ENCODE measurements at places on chromosomes 6 and 20.
A peak's percentile ranks its signal among the peaks of the same experiment; 100 is the strongest.

GRCh38 chr20:55597526-55597925 lies 407.8 kb downstream of the CBLN4 start:
- no peak for DNase-seq

GRCh38 chr6:143127941-143128680 lies 67.4 kb downstream of the AIG1 start:
- DNase-seq: no peak

DNA sequence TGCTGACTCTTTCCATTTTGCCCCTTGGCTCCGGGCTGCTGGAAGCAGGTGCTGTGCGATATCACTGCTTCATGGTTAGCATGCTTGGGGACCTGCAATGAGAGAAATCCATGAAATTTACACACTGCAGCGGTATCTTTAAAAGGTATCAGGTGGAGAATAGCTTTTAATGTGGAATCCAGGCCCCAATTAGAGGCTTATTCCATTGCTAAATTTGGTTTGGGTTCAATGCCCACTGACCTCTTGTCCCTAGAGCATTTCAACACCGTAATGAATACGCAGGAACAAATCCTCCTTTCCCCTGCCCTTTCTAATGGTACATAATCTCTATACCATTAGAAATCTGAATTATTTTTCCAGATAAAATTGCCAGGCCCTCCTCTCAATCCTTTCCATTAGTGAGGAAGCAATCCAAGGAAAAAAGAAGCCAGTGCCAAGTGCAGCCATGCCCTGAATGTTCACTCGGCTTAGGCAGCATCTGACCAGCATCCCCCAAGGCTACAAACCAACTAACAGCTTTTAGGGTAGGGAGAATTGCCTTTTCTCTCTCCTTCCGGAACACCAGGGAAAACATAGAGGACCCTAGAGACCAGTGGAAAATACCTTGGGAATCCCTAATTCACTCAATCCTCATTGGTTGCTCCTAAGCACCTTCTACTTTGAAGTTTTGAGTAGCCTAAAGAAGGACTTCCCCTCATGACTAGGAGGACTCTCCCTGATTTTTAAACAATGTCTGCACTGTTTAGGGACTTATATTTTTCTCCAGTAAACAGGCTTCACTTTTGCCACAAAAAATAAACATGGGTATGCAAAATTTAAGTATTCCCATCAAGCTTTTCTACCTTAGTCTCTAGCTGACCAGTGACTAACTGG lies 143.1 kb downstream of the QRSL1 start:
- DNase-seq: no peak

GRCh38 chr6:28534875-28535274 lies 9.2 kb downstream of the GPX5 start:
- DNase-seq: no peak

DNA sequence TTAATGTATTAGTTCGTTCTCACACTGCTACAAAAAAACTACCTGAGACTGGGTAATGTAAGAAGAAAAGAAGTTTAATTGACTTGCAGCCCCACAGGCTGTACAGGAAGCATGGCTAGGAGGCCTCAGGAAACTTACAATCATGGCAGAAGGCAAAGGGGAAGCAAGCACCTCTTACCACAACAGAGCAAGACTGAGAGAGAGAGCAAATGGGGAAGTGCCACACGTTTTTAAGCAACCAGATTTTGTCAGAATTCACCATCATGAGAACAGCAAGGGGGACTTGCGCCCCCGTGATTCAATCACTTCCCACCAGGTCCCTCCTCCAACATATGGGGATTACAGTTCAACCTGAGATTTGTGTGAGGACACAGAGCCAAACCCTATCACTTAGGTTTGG lies 70.8 kb upstream of the SRSF6 start:
- DNase-seq: no peak

DNA sequence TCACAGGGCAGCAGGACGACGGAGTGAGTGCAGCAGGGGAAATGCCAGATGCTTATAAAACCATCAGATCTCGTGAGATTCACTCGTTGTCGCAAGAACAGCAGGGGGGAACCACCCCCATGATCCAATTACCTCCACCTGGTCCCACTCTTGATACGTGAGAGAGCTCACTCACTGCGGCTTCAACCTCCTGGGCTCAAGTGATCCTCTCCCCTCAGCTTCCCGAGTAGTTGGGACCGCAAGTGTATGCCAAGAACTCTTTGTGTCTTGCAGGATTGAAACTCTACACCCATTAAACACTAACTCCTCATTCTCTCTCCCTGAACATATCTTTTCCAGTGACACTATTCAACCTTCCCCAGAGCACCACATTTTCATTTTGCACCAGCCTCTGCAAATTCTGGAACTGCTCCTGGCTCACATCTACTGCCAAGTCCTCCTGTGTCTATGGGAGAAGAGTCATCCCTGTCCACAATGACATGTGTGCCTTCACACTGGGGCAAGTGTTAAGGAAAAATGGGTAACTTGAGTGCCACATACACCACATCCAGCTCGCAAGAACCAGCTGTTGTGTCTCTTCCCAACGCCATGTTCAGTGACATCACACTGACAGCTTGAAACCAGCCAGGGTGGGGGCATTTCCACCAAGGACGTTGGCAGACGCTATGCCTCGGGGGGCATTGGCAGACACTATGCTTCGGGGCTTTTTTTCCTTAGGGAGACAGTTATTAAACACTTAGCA lies 14.7 kb upstream of the TAF4 start:
- no peak for DNase-seq

DNA sequence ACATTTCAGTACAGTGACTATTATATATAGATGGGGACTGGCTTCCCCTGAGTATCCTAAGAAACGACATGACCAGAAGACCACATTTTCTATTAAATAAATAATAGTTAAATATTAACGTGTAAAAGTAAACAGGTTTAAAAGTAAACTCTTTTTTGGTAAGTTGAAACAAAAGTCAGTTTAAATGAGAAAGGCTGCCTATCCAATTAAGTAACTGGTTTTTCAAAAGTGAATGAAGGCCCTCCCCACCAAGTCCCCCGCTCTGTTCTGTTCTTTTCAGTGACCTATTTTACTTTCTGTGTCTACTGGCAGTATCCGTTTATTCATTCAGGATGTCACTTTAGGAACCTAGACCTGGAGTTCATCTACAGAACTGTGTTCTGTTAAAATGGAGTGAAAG lies 32.0 kb downstream of the QKI start:
- no peak for DNase-seq

DNA sequence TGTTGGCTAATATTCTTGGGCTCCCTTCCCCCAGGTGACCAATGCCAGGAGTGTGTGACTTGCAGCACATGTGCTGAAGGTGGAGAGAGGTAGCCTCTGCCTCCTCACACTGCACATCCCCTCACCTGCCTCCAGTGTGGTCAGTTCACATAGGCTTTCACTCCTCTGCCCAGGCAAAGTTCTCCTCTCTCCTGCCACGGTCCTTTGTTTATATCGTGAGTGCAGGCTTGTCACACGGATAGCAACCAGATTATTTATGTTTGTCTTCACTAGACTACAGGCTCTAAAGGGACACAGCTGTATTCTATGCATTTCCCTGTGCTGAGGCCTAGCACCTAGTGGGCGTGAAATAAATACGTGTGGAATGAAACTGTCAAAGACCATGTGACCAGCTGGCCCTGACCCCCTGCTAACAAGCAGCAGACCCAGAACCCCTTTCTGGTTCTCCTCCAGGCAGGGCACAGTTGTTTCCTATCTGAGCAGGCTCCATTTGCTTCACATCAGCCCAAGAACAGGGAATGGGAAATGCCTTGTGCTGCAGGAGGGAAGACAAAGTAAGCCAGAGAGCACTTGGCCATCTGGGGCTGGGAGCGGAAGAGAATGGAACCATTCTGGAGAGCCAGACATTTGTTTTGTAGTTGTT lies 42.3 kb downstream of the UNC5CL start:
- DNase-seq: no peak

GRCh38 chr6:159116343-159116742 lies 52.9 kb upstream of the FNDC1 start:
- DNase-seq: no peak

- DNase-seq: peak; percentile 70
Measured at GRCh38 chr20:43749734-43750294, 23.0 kb upstream of the GTSF1L start.

GRCh38 chr6:123742626-123743025 lies 61.0 kb upstream of the NKAIN2 start:
- DNase-seq: no peak

- no peak for DNase-seq
Measured at GRCh38 chr6:35213824-35214756, at the start of gene SCUBE3. TSS of gene SCUBE3 (plus strand) at chr6:35213956. CDS start at chr6:35214419, 463 bp downstream.
